ENCODE measurements at places on chromosomes 16 and 17.

DNA sequence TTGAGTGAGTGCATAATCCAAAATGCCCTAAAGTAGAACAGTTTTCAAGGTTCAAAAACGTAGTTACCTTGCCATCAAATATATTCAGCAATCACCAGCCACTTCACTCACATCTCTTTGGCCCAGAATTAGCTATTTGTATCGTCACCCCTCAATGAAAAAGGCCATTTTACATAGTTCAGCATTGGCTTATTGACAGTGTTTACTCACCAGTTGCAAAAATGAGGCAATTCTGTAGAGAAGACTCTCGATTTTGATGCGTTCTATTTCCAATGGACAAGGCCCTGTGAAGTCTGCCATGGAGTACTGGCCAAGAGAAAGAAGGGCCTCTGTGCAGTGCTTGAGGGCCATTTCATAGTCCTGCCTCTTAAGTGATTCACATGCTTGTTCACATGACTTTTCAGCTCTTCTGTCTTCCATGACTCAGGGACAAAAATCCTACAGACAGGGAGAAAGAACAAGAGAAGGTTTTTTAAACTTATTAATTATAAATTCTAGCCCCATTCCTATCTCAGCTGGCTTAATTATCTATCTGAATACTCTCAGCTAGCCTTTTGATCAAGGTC lies 26.5 kb downstream of the HELZ start:
- no peak for DNase-seq

DNA sequence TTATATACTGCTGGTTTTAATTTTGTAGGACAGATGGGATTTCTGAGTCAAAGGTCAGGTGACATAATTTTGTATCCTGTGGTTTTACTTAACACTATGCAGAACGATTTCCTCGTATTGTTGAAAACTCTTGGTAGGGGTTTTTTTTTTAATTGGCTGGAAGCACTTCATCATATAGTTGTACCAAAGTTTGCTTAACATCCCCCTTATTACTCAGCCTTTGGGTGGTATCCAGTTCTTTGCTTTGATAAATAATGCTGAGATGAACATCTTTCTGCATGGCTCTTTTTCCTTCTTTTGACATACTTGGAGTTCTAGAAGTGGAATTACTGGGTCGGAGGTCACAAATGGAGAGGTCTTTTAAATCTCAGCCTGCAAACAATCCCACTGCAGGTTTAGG lies 419.1 kb downstream of the MAF start:
- DNase-seq, result no peak

GRCh38 chr17:28333083-28333746 lies 2.1 kb downstream of the IFT20 start:
- no peak for DNase-seq

DNA sequence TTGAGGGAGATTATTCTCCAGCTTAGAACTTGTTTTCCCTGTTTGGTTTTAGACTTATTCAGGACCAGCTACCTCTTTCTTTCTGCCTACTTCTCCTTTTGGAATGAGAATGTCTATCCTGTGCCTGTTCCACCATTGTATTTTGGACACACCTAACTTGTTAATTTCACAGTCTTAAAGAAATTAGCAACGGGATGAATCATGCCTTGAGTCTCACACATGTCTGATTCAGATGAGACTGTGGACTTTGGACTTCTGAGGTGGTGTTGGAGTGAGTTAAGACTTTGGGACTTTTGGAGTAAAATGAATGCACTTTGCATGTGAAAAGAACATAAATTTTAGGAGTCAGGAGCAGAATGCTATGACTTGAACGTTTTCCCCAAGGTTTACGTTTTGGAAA lies 581.4 kb downstream of the CDH11 start:
- DNase-seq, result no peak

GRCh38 chr17:63841350-63842172 lies 924 bp downstream of the SMARCD2 start:
- peak; percentile 56 for DNase-seq

- no peak for DNase-seq
Measured at GRCh38 chr17:57657211-57657610, 87.9 kb downstream of the CCDC182 start.
